ENCODE measurements at places on chromosomes 16 and 17.

GRCh38 chr17:29379084-29379991, 10.8 kb upstream of the TAOK1 start:
- DNase-seq: no peak

DNA sequence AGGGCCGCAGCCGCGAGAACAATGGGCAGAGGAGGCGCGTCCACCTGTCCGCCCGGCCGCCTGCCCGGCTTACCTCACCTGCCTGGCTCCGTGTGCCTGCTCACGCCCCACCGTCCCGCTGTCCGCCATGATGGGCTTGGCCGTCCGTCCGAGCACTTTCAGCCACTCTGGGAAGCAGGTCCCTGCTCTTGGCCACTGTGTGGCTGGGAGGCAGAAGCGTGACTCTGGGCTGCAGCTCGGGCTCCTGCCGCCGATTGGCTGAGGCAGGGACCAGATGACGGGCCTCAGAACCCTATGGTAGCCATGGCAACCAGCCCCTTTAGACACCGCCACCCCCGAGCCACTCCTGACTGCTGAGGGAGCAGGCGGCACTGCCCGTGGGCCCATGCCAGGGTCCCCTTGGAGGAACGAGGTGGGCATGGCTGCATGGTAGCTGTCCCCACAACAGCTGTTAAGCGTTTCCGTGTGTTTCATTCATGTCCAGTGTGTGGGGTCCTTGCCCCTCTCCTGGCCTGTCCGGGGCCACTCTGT, 8.9 kb upstream of the AXIN1 start:
- DNase-seq: no peak

DNA sequence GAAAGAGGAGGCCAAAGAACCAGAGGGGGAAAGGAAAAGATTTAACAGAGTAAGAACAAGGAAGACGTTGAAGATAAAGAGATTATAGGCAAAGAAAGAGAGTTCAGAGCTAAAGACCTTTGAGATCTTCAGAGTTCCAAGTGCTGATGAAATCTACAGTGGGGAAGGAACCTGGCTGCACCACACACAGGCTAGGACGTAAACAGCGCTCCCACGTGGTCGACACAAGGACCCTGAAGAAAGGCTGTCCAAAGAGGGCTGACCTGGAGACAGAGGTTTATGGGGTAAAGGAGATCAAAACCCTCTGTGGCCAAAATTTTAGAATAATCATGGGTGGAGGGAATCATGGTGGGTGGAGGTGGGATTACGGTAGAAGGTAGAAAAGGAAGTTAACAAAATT, 121.6 kb downstream of the PMP22 start:
- DNase-seq: no peak

- no peak for DNase-seq
These were observed 14.0 kb downstream of the HS3ST3A1 start for GRCh38 chr17:13587487-13588338.

GRCh38 chr17:61064087-61064951, 335.3 kb upstream of the TBX2 start:
- DNase-seq: no peak

- DNase-seq: no peak
These were observed 15.5 kb downstream of the MPO start for GRCh38 chr17:58265271-58265670.

DNA sequence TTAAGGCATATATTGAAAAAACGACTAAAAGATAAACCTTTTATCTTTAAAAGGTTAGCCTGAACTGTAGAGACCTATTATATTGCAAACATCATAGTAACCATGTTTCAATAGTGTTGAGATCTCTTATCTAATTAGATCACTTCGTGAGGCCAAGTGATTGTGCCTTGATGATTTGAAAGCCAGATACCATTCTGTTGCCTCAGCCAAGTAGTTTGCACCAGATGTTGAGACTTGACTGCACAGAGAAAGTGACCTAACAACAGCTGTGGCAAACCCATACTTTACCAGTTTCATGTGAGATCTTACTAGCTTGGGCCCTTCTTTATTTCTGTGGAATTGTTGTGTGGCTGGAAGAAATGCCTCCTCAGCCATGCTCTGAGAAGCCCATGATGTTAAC, 717.3 kb downstream of the KCNJ2 start:
- DNase-seq: no peak

- no peak for DNase-seq
These were observed 67.1 kb downstream of the SSH2 start for GRCh38 chr17:29862951-29863350.

DNA sequence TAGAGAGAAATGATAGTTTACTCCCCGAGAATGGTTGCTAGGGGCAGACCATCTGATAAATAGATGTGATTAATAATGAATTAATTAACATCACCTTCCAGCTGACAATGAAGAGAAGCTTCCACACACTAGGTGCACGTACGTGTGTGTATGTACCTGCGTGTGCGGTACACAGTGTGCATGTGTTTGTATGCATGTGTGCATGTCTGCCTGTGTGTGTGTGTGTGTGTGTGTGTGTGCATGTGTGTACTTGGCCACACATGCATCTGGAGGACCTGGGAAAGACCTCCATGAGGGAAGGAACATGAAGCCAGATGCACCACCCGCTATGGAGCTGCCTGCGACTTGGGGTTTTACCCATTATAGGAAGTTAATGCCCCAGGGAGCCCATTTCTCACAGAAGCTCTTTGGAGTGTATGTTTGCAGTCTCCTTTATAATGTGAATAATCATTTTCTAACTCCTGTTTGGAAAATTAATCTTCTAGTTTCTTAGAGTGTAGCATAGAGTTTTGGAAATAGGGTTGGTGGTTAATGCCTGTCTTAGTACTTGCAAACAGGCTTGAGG, 229.1 kb downstream of the ENGASE start:
- DNase-seq: no peak

- no peak for DNase-seq
These were observed 221.2 kb downstream of the CA10 start for GRCh38 chr17:51937264-51937663.

DNA sequence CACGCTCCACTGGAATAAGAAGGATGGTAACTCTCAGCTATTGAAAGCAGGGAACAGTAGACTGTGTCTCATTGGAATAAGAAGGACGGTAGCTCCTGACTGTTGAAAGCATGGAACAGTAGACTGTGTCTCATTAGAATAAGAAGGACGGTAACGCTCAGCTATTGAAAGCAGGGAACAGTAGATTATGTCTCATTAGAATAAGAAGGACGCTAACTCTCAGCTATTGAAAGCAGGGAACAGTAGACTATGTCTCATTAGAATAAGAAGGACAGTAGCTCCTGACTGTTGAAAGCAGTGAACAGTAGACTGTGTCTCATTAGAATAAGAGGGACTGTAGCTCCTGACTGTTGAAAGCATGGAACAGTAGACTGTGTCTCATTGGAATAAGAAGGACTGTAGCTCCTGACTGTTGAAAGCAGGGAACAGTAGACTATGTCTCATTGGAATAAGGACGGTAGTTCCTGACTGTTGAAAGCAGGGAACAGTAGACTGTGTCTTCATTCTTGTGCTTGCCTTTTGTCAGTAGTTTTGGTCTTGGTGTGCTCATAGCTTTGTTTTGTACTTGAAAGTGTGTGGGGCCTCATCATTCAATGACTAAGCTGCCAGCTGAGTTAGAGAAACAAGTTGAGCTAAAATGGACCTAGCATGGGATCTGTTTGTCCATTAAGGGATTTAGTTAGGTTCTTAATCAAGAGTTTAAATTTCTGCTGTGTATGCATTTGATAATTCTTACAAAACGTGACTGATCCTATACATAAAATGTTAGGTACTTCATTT, 58.5 kb downstream of the BANP start:
- DNase-seq: no peak

- no peak for DNase-seq
These were observed 21.9 kb downstream of the ATP2C2 start for GRCh38 chr16:84390131-84390785.
